ENCODE measurements at places on chromosomes 6 and 20. TPM values are rescaled to one million over a fixed set of nuclear protein-coding genes. Genes with fewer than 3 reads are reported as not detected.
A peak's percentile ranks its signal among the peaks of the same experiment; 100 is the strongest.

OLIG3 gene
- total RNA-seq: not detected

NOX3 gene
- not detected for total RNA-seq

GRCh38 chr20:58623579-58624473 lies 27.3 kb upstream of the STX16 start:
- no peak for DNase-seq

GRCh38 chr6:136703331-136703865 lies 88.9 kb downstream of the MAP3K5 start:
- DNase-seq: no peak

DNA sequence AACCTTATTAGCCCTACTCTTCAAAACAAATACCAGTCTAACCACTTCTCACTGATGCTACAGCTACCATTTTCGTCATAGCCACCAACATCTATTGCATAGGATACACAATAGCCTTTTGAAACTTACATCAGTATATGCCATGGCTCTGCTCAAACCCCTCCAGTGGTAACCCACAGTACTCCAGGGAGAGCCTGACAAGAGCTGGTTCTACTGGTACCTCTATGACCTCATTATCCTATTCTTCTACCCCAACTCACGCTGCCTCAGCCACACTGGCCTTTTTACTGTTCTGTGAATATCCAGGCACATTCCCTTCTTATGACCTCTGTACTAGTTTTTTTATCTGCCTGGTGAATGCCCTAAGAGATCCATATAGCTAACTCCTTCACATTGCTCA lies 157.6 kb downstream of the ARHGAP18 start:
- DNase-seq: no peak

GRCh38 chr6:41677124-41677921 lies 39.1 kb downstream of the MDFI start:
- DNase-seq: no peak

- DNase-seq: no peak
Measured at GRCh38 chr6:144029452-144029851, 21.4 kb upstream of the PLAGL1 start.

DNA sequence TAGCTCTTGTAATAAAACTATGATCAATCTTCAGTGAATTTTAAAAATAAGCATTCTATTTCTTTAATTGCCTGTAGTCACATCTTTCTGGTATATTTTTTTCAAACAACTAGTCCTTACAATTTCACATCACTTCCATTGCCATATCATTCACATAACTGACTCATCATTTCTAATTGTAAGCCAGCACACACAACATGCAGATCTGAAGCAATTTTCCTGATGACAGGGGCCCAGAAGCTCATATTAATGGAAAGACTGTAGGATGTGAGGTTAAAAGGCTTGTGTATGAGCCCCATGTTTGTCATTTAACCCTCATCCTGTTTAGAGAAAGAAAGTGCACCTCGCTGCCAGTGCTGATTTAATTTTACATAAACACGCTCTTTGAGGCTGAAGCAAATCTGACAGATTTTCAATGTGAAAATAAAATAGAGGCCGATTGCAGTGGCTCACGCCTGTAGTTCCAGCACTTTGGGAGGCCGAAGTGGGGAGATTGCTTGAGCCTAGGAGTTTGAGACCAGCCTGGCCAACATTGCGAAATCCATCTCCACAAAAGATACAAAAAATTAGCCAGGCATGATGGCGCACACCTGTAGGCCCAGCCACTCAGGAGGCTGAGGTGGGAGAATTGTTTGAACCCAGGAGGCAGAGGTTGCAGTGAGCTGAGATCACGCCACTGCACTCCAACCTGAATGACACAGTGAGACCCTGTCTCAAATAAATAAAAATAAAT lies 40.1 kb upstream of the LTV1 start:
- DNase-seq: no peak

DNA sequence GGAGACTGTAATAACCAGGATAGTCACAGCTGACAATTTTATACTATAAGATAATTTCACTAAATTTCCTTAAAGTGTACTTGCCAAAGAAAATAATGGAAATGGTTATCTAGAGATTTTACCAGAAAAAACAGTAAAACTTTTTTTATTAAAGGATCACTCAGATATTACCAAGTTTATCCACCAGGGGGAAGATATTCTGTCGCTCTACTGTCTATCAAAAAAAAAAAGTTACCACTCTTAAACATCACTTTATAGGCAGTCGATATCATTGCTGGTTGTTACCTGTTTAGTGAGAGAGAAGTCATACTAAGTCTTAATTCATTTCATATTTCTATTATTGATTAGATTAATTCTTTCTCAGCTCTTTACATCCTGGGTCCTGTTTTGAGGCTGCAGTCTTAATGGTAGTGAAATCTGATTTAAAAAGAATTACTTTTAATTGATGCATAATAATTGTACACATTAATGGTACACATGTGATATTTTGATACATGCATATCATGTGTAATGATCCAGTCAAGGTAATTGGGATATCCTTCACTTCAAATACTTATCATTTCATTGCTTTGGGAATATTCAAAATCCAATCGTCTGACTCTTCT lies 18.9 kb downstream of the L3MBTL3 start:
- no peak for DNase-seq

DNA sequence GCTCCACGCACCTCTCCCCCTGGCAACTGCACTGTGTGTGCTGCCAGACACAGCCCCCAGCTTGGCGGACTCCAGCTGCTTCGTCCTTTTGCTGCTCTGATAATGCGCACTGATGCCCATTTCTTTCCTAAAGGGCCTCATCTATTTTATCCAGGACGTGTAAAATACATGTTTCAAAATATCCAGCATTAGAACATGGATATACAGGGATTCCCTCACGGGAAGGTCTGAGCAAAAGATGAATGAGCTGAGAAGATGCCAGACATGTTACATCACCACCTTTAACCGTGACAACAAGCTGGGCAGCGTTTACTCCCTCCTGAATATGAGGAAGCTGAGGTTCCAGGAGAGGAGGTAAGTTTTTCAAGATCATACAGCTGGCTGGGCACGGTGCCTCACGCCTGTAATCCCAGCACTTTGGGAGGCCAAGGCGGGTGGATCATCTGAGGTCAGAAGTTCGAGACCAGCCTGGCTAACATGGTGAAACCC lies 32.8 kb downstream of the TNXB start:
- DNase-seq: no peak

GRCh38 chr6:152170702-152171667 lies 363.5 kb downstream of the ESR1 start:
- peak; percentile 86 for DNase-seq

Measured in activated CD4-positive, alpha-beta T cell treated with anti-CD3 and anti-CD28 coated beads, Interleukin-2, amount 10 ng/mL, durations not matched to agents 24 days and 14 days (primary cell).